SK-N-SH (cell line): ENCODE measurements at places on chromosomes 16 and 17.

GRCh38 chr16:68696514-68696913 is 40.6 kb upstream of the CDH1 start:
- DNase-seq = no peak

DNA sequence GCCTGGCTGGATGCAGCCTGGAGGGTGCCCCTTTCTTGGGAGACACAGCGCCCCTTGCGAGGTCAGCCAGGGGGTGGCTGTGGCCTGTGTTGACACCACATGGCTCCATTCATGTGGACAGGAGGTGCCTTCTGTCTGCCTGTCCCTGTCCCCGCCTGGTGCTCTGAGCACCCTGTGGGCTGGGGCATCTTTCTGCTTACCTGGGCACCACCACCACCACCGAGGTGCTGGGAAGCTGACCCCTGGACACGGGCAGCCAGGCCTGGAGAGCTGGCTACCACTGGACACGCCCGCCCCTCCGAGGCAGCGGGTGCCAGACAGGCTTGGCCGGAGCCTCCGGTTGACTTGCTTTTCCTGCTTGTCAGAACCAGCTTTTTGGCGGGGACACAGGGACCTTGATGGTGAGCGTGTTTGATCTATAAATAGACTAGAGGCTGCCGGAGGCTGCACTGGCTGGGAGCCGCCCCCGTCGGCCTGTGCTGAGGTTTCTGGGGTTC is 121.3 kb upstream of the GSE1 start:
- no peak for DNase-seq

DNA sequence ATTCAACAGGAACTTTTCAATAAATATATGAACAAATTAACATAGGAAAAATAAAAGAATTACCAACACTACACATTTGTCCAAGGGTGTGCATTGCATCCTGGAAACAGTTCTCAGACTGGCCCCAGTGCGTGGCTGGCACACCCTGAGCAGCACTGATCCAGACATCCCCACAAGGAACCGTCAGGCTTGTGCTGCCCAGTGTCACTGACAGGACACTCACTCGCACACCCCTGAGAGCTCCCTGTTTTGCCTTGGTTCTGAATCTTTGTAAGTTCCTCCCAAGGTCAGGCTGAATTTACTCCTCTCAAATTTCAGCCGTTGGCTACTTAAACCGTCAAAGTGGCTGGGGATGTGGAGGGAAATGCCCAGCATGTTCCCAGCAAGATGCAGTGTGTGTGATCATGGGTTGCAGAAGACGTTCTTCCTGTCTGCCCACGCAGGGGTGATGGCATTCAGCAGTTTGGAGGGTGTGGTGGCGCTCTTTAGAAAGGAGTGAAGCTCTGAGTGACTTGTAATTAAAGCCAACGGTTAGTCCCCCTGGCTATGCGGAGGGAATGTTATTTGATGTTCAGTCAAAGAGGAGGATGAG is 1.7 kb downstream of the MT2A start:
- DNase-seq = no peak

GRCh38 chr16:60204181-60204580 is 1470.1 kb upstream of the GOT2 start:
- DNase-seq = no peak

- DNase-seq = no peak
Measured at GRCh38 chr16:81620796-81621195, 158.3 kb upstream of the PLCG2 start.

DNA sequence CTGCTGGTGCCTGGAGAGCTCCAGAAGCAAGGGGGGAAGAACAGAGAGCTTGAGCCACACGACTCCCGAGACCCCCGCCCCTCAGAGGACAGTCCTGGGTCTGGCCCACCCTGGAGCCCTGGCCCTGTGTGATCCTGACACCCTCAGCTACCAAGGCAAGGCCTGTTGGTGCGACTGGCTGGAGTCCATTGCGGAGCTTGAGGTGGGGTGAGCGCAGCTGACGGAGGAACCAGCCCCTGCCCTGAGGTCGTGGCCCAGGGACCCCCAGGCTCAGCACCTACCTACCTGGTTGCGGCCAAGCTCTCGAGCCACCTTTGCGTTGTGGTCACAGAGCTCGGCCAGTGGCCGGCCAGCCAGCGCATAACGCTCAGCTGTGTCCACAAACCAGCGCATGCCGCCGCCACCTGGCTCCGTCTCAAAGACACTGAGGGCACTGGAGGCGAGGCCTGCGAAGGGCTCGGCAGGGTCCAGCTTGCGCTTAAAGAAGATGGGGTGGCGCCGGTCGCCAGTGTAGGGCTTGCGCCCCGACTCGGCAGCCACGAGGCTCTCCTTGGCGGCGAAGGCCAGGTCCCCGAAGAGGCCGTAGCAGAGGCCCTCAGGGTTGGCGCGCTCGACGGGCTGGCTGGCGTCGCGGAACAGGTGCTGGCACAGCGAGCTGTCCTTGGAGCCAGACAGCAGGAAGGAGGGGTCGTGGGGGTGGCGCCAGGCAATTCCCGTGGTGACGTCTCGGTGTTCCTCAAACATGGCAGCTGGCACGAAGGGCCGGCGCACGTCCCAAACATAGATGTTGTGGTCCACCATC is 2.5 kb upstream of the JMJD8 start:
- DNase-seq = no peak

- DNase-seq = no peak
Measured at GRCh38 chr16:57568173-57568678, 25.8 kb downstream of the ADGRG5 start.

- no peak for DNase-seq
Measured at GRCh38 chr17:64455993-64456885, 7.3 kb downstream of the MILR1 start.

DNA sequence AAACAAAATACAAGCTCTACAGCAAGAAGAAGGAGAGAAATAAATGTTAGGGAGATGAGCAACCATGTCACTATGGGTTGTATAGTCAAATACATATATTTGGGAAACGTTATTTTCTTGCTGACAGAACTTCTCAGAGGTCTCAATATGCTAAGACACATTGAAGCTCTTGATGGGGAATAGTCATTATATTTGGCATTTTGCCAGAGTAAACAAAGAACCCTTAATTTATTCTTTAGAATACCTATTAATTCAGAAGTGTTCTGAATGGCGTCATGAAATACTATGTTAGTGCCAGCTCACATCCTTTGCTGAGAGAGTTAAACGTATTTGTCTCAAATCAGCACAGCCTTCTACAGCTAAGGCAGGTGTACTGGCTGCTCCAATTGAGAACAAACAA is 458.9 kb downstream of the CDH13 start:
- DNase-seq = no peak

DNA sequence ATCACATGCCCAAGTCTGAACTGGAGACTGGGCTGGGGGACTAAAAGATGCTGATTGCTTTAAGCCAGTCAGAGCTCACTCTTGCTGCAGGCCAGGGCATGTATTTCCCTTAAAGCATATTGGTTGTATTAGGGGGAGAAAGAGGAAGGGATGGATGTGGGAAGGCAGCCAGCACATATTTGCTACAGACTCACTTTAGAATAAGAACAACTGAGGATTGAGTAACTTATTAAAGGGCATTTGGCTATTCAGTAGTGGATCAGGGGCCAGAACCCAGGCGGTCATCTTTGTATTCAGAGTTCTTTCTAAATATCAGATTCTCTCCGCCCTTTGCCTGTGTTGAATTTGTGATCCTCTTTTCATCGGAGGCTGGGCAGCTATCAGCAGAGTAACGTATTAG is 231.7 kb downstream of the HAPSTR1 start:
- no peak for DNase-seq

- peak; percentile 96 for DNase-seq
Measured at GRCh38 chr17:73719588-73720071, 75.4 kb upstream of the SDK2 start.

GRCh38 chr16:76729525-76729924 is 452.3 kb downstream of the CNTNAP4 start:
- DNase-seq = no peak

GRCh38 chr17:77474292-77474988 is 333.7 kb downstream of the SEC14L1 start:
- DNase-seq = no peak

- peak; percentile 43 for DNase-seq
Measured at GRCh38 chr17:30336369-30337171, 2.7 kb upstream of the TMIGD1 start.

GRCh38 chr17:50027881-50028735 is 27.8 kb upstream of the ITGA3 start:
- peak; percentile 46 for DNase-seq

DNA sequence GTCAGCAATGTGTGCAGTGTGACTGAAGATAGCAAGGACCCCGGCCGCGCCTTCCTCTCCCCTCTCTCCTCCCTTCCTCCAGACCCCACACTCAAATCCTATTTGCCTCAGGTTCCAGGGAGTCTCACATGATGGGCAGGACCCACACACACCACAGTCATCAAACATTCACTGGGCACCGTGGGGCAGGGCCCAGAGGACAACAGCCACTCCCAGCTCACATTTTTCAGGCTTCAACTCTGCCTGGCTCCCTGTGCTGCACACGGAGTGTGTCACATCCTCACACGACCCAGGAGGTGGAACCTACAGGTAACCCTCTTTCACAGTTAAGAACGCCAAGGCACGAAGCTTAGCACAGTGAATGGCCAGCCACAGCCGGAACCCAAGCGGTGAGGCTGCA is 30.5 kb downstream of the PEMT start:
- DNase-seq = no peak

- no peak for DNase-seq
Measured at GRCh38 chr16:54475019-54475601, 188.5 kb upstream of the IRX3 start.

DNA sequence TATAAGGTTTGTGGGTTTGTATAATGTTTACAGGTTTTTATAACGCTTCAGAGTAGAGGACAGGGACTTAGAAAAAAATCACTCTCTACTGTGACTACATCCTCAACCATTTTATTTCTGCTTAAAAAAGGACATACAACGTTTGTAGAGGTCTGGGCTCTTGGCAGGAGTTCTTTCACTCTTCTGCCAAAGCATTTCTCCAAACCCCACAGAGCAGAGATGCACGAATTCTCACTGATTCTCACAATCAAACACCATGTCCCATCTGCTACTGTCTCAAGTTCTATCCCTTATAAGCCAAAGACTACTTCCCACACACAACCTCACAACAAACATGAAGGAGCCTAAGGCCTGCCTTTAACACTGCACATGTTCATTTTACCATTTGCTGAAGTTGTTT is 7.0 kb upstream of the ANKFY1 start:
- DNase-seq = no peak

DNA sequence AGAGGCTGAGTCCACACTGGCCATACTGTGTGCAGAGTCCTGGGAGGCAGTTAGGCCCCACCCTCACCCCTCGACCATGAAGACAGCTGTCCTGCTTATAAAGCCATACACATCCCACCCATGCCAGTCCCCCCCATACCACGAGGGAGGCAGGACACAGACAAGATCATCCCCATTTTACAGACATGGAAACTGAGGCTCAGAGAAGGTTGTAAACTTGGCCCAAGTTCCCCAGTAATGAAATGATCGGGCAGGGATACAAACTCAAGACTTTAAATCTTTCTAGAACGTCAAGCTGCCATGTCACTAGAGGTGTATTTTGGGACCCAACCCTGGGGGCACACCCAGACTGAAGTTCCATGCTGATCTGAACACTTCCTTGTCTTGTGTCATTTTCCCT is 16.5 kb downstream of the HID1 start:
- no peak for DNase-seq

DNA sequence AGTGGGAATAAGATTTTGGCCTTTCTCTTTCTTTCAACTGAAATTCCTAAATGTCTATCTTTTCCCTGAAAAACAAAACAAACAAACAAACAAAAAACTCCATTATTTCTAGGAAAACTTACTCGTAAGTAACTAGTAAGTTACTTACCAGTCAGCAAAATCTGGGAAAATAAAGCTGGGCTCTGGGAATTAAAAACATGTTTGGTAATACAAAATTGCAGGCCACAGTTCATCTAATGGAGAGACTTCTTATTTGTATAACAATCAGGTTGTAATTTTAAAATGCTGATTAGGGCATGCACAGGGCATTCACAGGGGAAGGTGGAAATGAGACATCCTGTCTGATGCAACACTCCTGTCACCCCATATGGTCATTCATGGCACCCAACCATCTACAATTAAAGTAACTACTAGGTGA is 3.8 kb upstream of the WIPI1 start:
- DNase-seq = no peak

DNA sequence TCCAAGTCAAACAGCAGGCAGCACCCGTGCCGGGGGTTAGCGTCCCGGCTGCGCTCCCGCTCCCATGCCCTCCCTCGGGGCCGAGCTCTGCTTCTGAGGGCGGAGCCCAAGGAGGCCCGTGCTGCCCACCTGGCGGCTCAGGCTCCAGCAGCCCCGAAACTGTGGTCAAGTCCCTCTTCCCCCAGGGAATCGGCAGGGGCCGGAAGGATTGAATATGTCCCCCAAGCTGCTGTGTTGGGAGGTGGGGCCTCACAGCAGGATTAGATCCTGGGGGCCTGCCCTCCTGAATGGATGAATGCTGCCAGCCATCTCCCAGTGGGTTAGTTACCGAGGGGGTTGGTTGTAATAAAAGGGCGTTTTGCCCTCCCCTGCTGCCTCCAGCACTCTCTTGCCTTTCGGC is 33.9 kb downstream of the MAP2K3 start:
- no peak for DNase-seq

DNA sequence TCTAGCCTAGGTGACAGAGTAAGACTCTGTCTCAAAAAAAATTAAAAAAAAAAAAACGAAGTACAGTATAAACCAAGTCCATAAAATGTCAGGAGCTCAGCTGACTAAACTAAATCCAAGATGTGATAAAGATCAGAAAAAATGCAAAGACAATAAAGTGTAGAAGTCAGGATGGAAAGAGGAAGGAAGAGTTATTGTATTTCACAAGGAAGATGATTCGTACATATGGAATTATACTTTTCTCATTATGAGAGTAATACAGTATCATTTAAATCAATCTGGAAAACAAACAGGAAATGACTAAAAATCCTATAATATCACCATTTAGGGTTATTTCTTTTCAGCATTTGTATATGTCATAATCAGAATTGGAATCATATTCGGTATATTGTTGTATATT is 11.4 kb upstream of the APOH start:
- no peak for DNase-seq

DNA sequence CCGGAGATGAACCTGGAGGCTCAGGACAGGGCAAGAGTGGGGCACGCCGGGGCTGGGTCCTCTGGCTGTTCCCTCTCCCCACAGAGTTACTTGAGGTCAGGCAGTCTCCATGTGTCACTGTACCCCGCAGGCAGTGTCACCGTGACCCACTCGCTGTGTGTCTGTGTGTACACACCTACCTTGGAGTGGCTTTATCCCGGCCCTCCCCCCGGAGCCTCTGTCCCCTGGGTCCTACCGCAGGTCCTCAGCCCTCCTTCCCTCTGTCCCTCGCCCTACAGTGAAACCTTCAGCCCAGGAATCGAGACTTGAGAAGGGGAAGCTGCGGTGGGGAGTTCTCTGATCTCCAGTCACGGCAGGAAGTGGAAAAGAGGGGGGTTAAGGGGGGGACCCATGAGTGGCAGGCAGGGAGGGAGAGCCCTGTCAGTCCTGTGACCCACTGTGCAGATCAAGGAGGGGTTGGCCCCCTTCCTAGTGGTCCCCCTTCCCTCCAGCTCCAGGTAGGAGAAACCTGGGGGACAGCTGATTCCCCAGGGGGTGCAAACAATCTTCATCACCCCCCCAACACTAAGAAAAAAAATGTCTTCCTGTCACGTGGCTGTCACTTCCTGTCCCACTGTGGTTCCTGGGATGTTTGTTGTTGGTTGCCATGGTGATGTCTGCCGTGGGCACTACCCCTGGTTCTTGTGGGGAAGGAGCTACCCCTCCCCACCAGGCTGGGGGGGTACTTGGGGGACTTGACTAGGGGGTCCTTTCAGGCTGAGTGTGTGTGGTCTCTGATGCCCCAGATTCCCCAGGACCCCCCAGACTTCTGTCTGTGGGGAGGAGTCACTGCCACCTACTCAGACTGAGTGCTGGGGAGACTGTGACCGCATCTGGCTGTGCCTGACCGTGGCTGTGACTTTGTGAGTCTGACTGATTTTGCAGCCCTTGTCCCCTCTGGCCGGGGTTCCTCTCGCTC is 13.7 kb downstream of the RARA start:
- DNase-seq = peak; percentile 83
